ENCODE measurements at places on chromosomes 16 and 17.

DNA sequence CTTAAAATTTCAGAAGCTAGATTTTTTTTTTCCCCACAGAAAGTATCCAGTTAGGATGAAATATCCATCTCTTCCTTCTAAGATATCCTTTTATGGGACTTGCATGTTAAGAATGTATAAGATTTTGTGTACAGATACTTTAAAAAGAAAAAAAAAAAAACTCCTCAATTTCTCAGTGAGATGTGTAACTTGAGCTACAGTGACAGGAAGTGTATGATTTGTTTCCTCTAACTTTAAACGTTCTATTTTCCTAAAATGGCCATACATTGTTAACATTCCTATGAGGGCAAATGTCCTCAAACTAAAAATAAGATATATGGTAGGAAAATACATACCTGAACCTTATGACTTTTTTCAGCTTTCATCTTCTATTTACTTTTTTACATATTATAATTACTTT is 8.9 kb downstream of the FBXO47 start:
- no peak for DNase-seq

DNA sequence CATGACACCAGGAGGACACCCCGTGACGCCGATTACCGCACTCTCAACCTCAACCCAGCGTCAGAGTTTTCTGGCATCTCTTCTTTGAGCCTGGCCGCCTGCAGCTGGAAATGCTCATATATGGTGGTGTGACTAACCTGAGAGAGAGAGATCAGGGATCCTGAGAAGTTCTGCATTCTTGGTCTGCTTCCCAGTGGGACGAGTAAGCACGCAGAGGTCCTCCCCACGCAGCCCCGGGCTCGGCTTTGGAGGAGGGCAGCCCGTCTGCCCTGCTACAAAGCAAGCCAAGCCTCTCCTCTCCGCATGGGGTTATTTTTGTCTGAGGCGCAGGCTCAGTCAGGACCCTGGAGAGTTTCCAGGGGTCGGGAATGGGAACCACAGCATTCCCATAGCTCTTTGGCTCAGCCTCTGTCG is 16.5 kb downstream of the CRISPLD2 start:
- no peak for DNase-seq

DNA sequence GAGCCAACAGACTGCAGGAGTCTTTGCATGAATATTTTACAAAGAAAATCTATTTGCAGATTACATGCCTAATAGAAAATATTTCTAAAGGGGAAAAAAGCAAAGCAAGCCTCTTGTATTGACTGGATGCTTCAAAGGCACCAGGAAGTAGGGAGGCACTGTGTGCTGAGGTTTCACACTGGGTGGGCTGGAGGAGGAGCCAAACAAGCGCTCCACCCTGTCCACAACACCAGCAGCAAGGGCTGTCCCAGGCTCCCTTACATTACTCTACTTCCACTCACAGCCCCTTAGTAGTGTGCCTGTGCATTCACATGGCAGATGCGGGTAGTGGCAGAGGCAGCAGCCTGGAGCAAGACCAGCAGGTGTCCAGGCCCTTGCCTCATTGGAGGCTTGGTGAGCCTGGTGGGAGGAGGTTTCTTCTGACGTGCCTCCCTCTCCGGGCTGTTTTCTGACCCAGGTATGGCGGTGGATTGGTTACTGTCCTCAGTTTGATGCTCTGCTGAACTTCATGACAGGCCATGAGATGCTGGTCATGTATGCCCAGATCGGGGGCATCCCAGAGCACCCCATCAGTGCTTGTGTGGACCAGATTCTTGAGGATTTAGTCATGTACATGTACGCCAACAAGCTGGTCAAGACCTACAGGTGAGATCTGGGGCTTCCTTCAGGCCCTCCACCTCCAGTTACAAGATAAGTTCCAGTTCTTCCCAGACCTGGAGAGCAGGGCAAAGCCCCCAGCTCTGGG is 7.0 kb upstream of the CCNF start:
- no peak for DNase-seq

GRCh38 chr17:35046740-35047283 is 16.7 kb downstream of the RFFL start:
- DNase-seq = peak; percentile 25

GRCh38 chr16:3793161-3793576 is 75.8 kb upstream of the TRAP1 start:
- DNase-seq = peak; percentile 4

GRCh38 chr17:48012151-48012520 is 25.5 kb downstream of the COPZ2 start:
- DNase-seq = no peak

GRCh38 chr16:8848231-8848938 is 20.4 kb downstream of the CARHSP1 start:
- no peak for DNase-seq

- DNase-seq = no peak
These were observed 10.2 kb upstream of the PAM16 start for GRCh38 chr16:4361033-4361943.
